Stimulated activated CD4-positive, alpha-beta T cell treated with anti-CD3 and anti-CD28 coated beads, Interleukin-12 subunit alpha, Interleukin-12 subunit beta, amount 100 ng/mL, for 24 hours (primary cell): ENCODE measurements at places on chromosomes 3 and 15.

DNA sequence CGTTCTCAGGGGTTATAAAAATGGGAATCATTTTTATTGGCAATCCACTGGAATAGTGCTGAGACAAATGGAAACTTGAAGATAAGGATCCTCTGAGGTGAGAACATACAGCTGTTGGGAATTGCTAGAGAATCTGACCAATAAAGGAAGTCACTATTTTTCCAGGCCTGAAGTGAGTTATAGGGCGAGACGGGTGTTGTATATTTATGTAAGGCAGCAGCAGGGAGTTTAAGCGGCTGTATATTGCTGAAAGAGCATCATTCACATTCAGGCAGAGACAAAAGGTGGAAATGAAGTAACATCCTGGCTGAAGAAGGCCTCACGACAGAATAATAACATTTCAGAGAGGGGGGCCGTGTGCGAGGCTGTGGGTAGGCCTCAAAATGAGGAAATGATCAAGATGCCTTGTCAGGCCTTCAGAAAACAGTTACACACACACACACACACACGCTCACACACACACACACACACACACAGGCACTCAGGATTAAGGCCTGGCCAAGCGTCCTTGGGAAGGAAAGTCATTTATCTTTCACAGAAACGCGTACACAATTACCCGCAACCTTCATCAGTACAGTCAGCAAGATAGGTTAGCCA, 964.9 kb upstream of the NR2F2 start:
- DNase-seq, result no peak

DNA sequence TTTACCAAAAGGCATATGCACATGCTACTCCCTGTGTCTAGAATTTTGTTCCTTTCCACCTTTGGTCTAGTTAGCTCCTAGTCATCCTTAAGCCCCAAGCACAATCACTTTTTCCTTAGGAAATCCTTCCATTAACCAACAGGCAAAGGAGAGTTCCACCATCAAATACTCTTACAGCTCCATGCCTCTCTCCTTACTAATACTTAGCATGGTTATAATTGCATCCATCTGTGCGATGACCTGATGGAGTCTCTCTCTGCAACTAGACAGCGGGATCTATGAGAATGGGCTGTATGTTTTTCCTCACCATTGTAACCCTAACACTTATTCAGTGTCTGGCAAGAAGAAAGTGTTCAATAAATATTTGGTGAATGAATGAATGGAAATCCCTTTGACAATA, 69.3 kb upstream of the SMAD3 start:
- DNase-seq, result no peak

DNA sequence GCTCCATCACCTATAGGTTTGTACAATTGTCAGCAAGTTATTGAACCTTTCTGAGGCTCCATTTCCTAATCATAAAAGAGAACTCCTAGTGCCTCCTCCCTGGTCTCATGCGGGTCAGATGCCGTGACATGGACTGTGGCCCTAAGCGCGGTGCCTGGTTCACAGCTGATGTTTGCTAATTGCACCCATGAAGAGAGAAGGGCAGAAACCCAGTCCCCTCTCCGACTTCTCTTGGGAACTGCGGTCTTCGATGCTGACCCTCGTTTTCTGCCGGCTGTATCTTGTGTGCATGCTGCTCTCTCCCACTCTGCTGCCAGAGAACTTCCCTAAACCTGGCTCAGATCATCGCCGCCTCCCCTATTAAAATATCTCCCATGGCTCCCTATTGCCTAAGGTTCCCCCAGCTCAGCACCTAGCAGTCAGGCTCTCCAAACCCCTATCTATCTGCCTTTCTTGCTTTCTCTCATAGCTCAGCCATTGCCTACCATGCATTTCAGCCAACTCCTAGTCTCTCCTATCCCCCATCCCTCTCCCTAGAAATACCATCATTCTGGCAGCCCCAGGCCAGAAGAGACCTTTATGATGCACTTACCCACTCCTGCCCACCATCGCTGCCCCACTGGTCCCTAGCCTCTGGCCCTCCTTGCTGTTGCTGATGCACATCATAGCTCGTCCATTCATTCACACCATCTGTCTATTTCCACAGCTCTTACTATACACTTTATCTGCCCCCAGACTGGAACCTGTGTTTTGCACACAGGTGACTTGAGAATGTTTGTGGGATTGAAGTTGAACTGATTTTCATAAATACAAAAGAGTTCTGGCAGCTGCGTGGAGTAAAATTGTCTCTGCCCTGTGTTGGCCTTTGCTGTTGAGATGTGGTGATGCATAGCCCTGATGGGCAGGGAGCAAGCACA, 6.6 kb downstream of the ISG20 start:
- no peak for DNase-seq

DNA sequence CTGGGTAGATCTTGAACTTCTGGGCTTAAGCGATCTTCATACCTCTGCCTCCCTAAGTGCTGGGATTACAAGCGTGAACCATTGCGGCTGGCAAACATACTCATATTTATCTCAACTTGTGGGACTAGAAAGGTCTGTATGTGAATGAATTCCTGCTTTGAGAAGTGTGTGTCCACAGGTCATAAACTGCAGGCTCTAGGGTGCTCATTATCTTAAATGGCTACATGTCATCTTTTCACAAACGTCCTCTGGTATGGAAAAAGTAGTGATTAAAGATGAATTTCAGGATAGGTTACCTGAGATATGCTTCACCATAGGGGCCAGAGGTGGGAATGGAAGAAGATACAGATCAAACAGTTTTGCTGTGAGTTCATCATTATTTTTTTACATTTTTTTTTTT, 7.8 kb upstream of the HDAC11 start:
- DNase-seq, result no peak

GRCh38 chr3:77141423-77141822, 101.5 kb downstream of the ROBO2 start:
- no peak for DNase-seq

DNA sequence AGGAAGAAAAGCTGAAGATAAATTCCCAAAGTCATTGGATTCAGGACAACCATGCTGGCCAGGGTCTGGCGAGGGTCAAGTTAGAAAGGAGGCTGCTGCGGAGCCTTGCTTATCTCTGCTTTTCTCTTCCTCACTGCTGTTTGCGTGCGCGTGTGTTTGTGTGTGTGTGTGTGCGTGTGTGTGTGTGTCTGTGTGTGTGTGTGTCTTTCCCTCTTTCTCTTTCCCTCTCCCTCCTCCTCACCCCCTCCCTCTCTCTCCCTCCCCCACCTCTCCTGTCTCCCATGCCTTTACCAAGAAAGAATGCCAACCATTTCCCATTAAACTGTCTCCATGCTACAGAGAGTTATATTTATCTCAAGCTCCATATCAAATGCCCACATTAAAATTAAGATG, at the start of gene COLQ:
Gene COLQ (minus strand): TSS at position 134 of the 393 bp plus-strand sequence. CDS start 81 bp downstream, at position 53.
- DNase-seq, result no peak
